ENCODE measurements at places on chromosomes 7 and 10.

- DNase-seq: no peak
Observed at GRCh38 chr10:6619660-6620059, 39.6 kb upstream of the PRKCQ start.

DNA sequence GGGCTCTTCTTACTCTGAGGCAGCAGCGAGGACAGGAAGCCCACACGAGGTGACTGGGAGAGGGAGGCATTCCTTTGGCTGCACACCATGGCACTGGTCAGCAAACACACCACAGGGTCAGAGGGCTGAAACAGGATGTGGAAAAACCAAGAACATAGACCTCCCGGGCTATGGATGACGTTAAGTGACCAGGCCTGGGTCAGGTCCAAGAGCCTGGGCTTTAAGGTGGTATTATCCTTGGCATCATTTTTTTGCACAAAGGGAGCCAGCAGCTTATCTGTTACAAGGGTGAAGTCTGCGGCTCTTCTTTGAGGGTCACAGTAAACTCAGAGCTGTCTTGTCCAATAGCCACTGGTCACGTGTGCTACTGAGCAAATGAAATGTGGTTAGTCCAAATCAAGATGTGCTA is 7.0 kb downstream of the WDR91 start:
- DNase-seq: no peak

- DNase-seq: no peak
Observed at GRCh38 chr7:52129278-52129677, 812.7 kb upstream of the COBL start.

DNA sequence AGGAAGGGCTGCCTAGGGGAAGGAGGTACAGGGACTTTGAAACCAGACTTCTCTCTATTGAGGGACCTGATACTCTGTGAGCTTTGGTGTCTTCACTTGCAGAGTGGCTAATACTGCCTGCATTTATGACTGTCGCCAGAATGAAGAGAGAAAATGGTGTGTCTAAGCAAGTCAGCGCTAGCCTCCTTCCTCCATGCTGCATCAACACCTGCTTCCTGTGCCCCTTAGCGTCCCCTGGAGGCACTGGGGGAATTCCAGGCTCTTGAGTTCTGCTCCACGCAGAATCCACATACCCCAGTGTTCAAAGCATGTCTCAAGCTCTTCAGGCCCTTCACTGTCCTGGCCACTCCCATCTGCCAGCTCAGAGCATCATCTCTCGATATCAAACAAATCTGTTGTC is 140.5 kb downstream of the PKD1L1 start:
- DNase-seq: no peak

GRCh38 chr10:78578929-78579328 is 489.8 kb upstream of the ZMIZ1 start:
- DNase-seq: no peak

DNA sequence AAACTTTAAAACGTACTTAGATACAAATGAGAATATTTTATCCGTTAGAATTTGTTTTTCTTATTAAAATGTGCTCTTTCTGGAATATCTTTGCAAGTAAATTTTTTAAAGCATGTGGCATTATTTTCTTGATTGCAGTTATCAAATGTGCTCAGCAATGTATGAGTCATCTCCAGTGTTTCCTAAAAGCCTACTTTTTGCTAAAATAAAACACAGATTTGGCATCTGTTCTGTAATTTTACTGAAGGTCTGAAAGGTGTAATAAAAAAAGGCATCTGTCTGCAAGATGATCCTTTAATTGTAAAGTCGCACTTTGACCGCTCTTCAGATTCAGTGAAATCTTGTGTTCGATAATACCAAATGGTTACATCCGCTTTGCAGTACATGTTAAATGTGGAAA is 3.4 kb downstream of the GNAT3 start:
- no peak for DNase-seq

DNA sequence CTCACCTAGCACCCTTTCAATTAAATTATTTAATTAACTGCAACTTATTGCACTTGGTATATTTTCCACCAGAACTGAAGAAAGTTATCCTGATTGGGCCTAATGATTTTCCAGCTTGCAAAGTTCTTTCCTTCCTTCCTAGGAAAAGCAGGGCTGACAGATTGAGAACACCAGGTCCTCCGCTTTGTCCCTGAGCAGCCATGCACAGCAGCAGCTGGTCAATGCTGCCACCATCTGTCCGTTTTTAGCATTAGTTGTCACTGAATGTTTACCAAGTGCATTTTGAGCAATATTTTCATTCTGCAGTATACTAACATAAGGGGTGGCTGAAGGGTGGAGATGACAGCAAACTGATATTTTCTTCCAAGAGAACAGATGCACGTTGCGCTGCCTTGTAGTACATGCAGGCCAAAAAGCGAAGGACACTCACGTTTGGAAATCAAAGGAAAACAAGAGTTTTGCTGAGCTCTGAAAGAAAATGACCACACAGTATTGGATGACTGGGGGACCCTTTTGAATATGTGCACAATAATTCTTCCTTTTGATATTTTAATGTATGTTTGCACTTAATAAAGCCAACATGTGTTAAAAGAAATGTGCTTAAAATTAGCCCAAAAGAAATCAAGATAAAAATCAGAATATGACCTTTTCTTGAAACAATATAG is 248.8 kb upstream of the PTN start:
- peak; percentile 80 for DNase-seq

DNA sequence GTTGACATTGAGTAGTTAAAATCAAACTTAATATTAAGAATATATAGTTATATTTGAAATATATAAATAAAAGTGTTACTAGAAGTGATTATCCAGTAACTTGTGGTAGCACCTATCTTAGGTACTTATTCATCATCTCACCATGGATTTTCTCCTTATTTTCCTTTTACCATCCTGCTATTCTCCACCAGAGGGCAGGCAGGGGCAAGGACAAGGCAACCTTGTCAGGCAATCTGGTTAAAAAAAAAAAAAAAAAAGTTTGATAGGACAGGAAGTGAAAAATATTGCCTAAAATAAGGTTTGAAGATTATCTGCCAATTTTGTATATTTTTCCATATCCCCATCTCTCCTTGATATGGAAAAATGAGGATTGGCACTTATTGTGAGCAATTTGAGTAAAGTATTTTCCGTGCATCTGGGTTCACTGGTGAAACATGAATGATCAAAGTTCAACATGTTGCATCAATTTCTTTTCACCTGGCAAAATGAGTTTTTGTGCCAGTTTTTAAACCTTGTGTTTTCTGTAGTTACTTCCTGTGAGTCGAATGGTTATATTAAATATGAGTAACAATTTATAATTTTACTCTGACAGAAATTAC is 256.7 kb downstream of the AGMO start:
- DNase-seq: peak; percentile 62

DNA sequence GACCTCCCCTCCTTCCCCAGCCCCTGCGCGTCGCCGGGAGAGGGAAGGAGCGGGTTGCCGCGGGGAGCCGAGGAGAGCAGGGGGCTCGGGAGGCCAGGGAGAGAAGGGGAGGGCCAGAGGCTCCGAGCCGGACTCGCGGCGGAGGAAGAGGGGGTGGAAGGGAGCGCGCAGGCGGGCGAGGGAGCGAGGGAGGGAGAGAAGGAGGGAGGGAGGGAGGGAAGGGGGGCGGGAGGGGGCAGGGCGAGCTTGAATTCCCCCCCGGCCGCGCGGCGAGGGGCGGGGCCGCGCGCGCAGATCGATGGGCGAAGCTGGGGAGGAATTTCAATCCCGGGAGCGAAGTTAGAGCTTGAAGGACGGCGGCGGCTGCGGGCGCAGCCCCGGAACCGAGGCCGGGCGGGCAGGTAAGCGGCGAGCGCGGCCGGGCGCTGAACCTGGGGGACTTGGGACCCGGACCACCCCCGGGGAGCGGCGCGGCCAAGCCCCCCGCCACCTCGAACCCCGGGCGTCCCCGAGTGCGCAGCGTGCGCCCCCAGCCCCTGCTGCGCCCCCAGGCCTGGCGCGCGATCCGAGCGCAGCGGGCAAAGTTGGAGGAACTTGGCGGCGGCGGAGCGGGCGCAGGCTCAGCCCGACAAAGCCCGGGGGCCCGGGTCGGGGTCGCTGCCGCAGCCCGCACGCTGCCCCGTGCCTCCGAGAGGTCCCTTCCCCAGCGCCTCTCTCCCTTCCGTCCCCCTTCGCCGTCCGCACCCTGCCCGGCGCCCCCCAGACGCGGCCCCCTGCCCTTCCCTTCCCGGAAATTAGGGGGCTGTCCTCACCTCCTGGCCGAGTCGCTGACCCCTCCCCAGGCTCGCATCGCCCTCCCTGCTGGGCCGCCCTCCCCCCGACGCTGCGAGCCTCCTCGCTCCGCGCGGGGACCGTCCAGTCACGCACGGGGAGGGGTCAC is at the start of gene ELFN1:
ELFN1 (plus strand) TSS at position 324 of the 940 bp plus-strand sequence. CDS start 74,320 bp downstream, outside the sequence.
- no peak for DNase-seq

- no peak for DNase-seq
Observed at GRCh38 chr10:92662848-92663247, 26.9 kb upstream of the HHEX start.

DNA sequence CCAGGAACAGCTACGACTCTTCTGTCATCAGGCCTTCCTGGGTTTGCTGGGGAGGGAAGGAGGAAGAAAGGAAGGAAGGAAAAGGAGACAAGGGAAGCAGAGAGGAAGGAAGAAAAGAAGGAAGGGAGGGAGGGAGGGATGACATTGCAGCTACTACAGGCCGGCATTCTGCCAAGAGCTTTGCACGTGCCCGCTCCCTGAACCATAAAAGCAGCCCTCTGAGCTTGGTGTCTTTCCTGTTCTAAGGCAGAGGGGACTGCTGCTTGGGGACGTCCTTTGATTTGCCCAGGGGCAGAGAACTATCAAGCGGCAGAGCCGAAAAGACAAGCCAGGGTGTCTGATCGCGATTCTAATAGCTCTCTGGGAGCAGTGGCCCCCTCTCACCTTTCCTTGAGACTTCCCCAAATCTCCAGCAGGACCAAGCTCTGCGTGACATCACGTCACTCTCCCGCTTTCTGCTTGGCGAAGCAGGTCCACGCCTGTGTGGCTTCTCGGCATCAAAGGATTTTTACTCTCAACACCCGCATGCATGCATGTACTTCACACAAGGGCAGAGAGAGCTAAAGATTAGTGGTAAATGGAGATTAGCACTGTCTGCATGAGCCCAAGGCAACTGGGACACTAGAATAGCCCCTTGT is 167.8 kb upstream of the AUTS2 start:
- DNase-seq: no peak

DNA sequence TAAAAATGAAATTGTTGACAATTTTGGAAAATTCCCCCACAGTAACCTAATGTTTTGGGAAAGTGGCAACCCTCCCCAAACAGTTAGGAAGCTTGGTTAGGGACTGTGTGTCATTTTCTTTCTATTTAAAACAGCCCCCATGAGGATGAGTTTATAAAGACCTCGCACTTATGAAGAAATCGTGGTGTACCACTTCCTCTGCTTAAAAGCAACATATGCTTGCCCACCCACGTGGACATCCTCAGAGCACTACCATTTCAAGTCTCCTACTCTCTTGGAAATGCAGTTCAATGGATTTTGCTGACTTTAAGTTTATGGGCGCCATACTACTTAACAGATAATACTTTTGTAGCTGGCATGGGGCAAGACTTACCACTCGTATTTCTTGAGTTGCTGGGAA is 223.8 kb downstream of the DYNC1I1 start:
- DNase-seq: no peak

DNA sequence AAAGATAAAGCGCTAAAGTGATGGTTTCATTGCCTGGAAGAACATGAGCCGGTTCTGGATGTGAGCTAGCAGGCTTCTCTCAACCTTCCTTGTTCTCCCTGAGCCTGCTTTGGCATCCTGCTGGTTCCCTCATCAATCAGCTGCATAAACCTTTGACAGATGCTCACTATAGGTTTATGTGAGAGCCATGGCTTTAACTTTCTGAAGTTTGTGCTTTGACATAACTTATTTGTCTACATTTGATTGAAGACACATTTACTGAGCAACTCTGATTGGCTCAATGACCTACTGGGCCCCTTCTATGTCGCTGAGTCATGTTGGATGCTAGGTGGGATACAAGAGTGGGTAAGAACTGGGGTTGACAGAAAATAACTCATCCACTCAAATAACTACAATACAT is 192.0 kb downstream of the ADAM12 start:
- no peak for DNase-seq

- DNase-seq: no peak
Observed at GRCh38 chr7:15737601-15738000, 51.1 kb upstream of the MEOX2 start.
